ENCODE measurements at places on chromosomes 3 and 15.
A peak's percentile ranks its signal among the peaks of the same experiment; 100 is the strongest.

- no peak for DNase-seq
These were observed 573.4 kb downstream of the NAALADL2 start for GRCh38 chr3:175432376-175433025.

- DNase-seq = peak; percentile 88
These were observed 2.6 kb upstream of the TIGIT start for GRCh38 chr3:114290911-114291901.

GRCh38 chr15:92492551-92493115, 99.0 kb downstream of the ST8SIA2 start:
- no peak for DNase-seq

- DNase-seq = no peak
These were observed 106.0 kb upstream of the TRIM42 start for GRCh38 chr3:140571836-140572235.

- peak; percentile 63 for DNase-seq
These were observed 70.7 kb downstream of the SLC12A8 start for GRCh38 chr3:125141596-125142419.

GRCh38 chr3:87435926-87436620, 159.7 kb upstream of the POU1F1 start:
- DNase-seq = no peak

DNA sequence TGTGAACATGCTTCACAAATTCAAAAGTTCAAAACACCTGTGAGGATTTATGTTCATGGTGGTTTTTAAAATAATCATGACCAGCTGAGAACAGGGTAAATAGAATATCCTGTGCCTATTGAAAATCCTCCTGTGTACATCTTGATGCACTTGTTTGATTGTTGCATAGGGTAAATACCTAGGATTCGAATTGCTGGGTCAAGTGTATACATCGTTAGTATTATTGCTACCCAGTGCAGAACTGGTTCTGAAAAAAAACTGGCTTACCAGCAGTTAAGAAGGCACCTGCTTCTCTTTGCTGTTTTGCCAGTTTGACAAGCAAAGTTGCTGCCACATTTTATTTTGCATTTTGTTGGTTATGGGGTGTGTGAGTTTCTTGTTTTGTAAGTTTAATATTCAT, 272.6 kb downstream of the CLSTN2 start:
- DNase-seq = no peak
